Lung (tissue), 17 donors: ENCODE measurements at places on chromosomes 11 and 22. TPM values are rescaled to one million over a fixed set of nuclear protein-coding genes. Genes with fewer than 3 reads are reported as not detected.

DNA sequence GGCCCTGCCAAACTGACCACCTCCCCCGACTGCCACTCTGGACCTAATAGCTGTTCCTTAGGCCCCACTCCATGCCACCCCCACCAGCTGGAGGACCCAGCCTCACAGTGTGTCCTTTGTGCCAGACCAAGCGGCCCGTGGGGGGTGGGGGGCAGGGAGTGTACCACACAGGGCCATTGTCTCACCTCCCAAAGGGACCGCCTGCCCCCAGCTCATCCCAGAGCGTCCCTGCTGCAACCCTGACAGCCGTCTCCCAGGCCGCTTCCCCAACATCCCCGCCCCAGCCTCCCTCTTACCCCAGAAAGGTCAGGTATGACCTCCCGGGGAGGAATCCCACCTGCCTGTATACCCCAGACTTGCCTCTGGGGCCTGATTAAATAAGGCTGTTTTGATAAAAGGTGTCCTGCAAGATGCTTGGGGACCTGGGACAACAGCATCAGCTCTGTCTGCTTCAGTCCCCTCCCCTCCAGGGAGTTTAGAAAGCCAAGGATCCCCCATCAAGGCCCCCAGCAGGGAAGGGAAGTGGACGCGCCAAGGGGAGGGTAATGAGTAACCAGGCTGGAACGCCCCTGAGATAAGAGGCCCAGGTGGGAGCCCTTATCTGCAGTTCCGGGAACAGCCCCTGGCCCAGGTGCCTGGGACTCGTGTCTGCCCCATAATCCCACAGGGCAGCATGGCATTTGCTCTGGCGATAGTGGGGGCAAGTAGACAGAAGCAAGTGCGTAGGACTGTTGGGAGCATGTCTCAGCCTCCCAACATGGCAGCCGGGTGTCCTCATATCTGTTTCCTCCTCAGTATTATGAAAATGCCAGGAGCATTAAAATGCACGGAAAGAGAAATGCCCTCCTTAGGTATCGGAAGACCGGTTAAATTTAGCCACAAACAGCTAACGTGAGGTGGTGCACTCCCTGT, 9.0 kb downstream of the CDC42EP1 start:
- peak; percentile 81 for DNase-seq

GRCh38 chr11:107927559-107927958, 689 bp upstream of the RAB39A start:
- DNase-seq: no peak

SCGB1D2 gene
- total RNA-seq: not detected

- DNase-seq: no peak
Observed at GRCh38 chr11:117872420-117872961, 4.0 kb downstream of the FXYD6 start.

OR56A1 gene
- total RNA-seq: 0.09 TPM

ANGPTL5 gene
- 0.40 TPM for total RNA-seq

VPS11 gene
- 36.0 TPM for total RNA-seq

DDIAS gene
- 2.1 TPM for total RNA-seq

SMIM38 gene
- total RNA-seq: 0.74 TPM

CCDC87 gene
- total RNA-seq: 0.67 TPM

- DNase-seq: peak; percentile 82
Observed at GRCh38 chr11:76656571-76657081, 13.9 kb downstream of the LRRC32 start.

- no peak for DNase-seq
Observed at GRCh38 chr11:69674267-69674885, 777 bp downstream of the LTO1 start.
